ENCODE measurements at places on chromosomes 6 and 20.

DNA sequence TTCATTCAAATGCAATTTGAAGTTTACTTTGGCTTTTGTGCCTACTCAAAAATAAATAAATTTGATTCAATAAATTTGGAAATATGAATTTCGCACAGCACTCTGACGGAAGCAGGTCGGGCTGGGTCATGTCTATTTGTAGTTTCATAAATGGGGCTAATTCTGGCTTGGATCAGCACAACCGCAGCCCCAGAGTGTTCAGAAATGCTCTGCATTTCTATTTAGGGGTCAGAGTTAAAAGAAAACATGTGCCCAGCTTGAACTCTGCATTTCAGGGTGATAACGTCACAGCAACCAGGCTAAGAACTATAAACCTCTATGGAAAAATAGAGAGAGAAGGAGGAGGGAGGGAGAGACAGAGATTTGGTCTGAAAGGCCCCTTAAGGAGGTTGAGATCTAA is 480.9 kb upstream of the NOX3 start:
- no peak for DNase-seq

DNA sequence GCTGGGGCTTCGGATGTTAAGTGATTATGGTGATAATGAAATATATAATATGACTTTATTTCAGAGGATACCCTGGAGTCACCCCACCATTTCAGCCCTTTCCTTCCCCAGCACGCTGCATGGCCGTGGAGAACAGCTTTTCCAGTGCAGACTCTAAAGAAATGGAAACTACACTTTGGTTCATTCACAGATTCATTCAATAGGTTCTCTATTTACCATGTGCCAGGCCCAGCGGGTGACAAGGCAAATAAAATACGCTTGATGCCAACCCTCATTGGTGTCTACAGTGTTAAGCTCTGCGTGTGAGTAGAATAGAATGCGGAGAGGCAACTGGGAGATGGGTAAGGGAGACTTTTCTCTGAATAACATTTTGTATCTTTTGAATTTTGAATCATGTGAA is 89.7 kb downstream of the TCP11 start:
- DNase-seq, result no peak

DNA sequence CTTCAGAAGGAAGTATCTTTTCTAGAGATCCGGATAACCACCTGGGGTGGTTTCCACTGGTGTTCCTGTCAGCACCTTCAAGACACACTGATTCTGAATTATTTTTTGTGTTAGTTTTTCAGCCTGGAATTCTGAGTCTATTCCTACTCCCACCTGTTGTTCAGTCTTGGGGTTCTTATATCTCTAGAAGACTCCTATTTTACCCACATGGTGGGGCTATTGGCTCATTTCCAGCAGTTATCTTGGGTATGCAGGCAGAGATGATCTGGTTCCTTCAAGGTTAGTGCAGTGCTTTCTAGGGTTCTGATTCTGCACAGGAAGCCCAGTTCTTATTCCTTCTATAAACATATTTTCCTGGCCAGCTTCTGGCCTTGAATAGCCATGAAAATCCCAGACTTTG is 175.6 kb upstream of the PDE7B start:
- DNase-seq, result no peak

GRCh38 chr6:122631571-122632249 is 21.5 kb downstream of the PKIB start:
- no peak for DNase-seq

- no peak for DNase-seq
Measured at GRCh38 chr6:11282245-11282644, 49.8 kb upstream of the NEDD9 start.

DNA sequence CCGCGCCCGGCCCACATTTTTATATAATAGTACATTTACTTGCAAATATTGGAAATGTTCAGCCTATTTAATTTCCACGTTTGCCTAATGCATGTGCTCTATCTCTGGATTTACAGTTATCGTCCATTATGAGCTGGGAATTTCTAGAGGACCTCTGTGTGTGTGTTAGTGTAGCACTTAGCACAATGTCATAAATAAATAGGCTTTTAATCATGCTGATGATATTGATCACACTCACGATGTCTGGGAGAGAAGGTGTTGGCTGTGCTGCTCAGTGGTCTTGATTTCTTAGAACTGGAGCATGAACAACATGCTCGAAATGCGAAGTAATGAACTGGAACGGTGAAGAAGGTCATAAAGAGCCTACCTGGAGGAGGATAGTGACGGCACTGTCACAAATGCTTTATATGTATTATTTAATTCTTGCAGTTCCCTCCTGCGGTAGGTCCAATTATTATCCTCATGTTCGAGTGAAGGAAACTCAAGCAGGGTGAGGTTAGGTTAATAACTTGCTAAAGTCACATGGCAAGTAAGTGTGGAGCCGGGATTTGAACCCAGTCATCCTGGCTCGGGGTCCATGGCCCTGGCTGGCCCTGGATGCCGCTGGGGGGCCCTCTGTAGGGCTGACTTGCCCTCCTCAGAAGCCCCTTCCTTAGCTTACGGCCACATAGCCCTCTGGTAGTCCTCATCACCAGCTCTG is 130.8 kb downstream of the ZDHHC14 start:
- no peak for DNase-seq

GRCh38 chr6:74289884-74290283 is 593.9 kb downstream of the CD109 start:
- no peak for DNase-seq

GRCh38 chr6:88339761-88340160 is 173.6 kb upstream of the CNR1 start:
- no peak for DNase-seq

GRCh38 chr6:44110005-44110676 is 17.1 kb downstream of the MRPL14 start:
- DNase-seq, result no peak

GRCh38 chr20:9025643-9026042 is 43.2 kb upstream of the PLCB4 start:
- DNase-seq, result no peak

GRCh38 chr6:52020945-52021570 is 66.4 kb downstream of the PKHD1 start:
- no peak for DNase-seq

DNA sequence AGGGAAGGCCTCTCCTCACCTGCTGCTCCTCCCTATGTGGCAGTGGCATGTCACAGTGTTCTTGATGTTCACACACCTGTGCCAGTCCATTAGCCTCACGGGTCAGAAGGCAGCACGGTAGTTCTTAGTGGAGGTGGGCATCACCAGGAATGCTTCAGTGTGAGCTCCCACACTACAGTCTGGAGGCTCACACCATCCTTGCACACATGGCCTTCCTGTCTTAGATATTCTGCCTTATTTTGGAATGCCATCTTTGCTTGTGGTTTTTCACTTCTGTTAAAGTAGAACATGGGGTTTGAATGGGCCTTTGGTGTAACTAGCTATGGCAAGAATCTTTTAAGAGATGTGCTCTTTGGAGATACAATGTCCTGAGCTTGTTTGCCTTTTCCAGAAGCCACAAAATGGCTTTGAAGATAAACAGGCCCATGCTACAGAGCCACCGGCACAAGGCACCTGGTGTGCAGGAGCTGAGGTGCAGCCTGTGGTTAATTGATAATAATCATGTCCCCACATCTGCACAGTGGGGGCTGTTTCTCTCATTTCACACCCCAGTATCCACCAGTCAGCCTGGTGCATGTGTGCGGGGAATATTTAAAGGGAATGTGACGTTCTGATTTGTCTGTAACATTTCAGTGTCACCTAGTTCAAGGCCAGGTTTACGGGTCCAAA is 3.2 kb upstream of the SLC17A9 start:
- DNase-seq, result no peak

DNA sequence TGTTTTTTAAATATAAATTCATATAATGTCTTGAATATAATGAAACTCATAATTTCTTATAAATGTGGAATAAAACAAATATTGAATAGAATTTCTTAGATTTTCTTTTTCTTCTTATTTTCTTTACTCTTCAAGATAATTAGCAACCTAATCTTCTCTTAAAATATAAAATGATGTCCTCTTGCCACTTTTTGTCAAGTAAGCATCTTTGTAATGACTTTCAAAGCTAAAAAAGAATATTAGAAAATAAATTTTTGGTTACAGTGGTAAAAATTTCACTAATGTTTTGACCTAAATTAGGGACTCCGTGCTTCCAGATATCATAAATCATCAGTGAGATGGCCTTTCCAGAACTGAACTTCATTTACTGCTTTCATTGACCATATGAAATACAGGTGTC is 846.4 kb downstream of the FRK start:
- DNase-seq, result no peak

- DNase-seq, result no peak
Measured at GRCh38 chr6:14545496-14545895, 427.9 kb downstream of the CD83 start.

DNA sequence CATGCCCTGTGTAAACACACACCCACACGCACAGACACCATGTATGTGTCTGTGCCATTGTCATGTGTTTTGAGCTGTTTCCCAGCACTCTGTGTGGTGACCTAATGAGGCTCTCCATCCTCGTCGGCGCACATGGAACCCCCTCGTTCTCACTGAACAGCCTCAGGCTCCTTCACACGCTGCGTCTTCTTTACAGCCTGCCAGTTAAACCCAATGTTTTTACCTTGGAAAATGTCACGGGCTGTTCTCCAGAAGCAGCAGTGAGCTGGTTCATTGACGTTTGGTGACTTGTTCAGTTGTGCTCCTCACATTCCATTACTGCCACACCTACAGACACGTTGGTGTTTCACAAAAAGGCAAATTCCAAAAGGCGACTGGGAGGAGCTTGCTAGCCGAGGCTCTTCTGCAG is 201.0 kb upstream of the FOXQ1 start:
- no peak for DNase-seq

GRCh38 chr6:124963416-124963785 is 1.2 kb downstream of the RNF217 start:
- no peak for DNase-seq
